SHP77 (cell line): ENCODE measurements at places on chromosomes 2 and 18.

- DNase-seq = no peak
Observed at GRCh38 chr2:120528051-120528692, 182.2 kb downstream of the INHBB start.

DNA sequence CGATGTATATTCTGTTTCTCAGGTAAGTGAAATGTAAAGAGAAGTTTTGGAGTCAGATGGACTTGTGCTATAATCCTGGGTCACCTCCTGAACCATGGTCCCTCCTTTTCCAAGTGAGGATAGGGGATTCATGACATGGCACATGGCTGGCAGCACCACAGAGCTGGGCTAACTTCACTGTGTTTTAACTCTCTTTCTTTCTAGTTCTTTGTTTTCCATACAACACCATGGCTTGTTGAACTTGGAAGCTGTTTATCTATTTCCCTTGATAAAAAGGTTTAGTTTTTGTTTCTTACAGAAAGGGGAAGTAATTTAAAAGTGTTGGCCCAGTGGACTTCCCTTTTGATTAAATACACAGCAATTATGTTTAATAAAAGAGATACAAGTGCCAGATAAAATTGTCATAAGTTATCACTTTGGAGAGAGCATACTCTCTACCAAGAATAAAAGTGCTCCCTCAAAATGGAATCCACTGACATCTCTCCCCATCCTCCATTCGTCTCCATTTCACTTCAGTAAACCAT, 90.4 kb downstream of the PLCL1 start:
- DNase-seq = no peak

- peak; percentile 13 for DNase-seq
Observed at GRCh38 chr2:86441882-86442641, 891 bp downstream of the KDM3A start.

- no peak for DNase-seq
Observed at GRCh38 chr2:37764739-37765138, 93.3 kb upstream of the CDC42EP3 start.

GRCh38 chr2:61016392-61017002, 1.0 kb upstream of the PEX13 start:
- no peak for DNase-seq

- no peak for DNase-seq
Observed at GRCh38 chr18:50011813-50012435, 183.0 kb downstream of the MYO5B start.

DNA sequence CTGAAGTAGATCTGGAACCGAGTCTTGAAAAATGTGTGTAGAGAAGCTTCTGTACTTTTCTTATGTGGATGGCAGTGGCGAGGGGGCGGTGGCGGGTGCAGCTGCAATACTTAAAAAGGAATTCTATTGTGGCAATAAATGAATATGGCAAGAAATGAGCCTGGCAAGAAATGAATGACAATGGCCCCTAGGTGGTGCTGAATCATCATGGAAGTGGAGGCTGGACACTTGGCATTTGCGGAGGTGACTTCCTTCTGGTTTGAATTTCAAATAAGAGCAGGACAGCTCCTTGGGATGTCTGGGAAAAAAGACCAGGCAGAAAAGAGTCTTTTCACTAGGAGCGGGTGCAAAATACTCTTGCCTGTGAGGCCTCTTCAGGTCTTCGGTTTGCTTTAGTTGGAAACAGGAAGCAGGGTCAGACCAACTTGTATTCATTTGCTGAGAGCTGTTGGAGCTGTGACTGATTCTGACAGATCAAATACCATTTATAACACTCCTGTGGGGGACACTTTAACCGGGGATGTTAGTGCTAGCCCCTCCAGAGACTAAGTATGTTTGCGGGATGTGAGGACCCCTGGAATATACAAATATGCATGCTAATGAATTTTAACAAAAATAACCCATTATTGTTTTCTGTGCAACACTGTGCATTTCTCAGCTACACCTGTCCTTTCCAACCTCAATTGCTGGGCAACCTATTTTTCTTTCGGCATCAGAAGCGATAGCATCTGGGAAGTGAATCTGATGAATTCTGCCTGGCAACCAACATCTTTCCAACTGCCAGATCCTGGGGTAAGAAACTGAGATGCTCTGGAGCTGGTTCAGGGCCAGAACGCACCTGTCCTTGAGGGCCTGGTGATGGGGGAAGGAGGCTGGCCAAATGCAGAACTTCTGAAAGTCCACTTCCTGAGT, 35.4 kb downstream of the FASTKD2 start:
- DNase-seq = peak; percentile 59

DNA sequence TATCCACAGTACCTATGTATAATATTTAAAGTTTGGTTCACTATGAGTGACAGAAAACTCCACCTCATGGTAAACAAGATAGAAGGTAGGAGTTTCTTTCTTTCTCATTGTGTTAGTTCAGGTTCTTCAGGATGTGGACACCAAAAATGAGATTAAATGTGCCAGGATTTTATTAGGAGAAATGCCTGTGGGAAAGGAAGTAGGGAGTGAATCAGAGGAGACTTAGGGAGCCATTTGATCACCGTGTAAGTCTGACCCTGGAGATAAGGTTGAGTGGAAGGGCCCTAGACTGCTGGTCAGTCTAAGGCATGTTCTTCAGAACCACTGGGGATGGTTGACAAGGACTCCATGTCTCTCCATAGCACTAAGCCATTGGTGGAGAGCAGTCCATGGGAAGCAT, 8.1 kb downstream of the AOX1 start:
- DNase-seq = no peak

- no peak for DNase-seq
Observed at GRCh38 chr2:181742922-181743722, 62.8 kb upstream of the NEUROD1 start.

GRCh38 chr18:24271381-24272228, 126.0 kb downstream of the OSBPL1A start:
- DNase-seq = peak; percentile 24

DNA sequence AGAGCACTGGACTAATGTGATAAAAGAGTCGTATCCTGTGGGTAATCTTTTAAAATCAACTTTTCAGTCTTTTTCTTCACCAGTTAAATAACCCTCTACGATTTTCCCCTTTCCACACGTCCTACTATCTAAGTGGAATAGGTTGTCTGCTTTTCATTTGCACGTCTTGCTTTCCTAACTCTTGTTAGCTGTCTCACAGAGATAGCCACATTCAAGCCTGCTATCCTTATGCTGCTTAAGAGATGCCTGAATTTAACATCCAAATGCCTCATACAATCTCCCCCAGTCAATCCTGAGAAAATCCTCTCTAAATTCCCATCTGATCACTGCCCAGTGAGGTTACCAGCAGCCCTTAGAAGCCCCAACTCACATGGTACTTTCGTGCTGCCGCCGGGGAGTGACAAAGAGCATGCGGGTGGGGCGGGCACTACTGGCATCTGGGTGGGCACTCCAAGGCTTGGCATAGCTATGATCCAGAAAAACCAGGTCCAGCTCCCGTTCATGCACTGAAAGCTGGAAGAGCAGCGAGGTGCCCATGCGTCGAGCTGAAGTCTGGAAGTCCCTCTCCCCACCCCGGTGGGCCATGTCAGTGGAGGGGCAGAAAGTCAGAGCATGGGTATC, 1.5 kb downstream of the KANSL3 start:
- DNase-seq = no peak

DNA sequence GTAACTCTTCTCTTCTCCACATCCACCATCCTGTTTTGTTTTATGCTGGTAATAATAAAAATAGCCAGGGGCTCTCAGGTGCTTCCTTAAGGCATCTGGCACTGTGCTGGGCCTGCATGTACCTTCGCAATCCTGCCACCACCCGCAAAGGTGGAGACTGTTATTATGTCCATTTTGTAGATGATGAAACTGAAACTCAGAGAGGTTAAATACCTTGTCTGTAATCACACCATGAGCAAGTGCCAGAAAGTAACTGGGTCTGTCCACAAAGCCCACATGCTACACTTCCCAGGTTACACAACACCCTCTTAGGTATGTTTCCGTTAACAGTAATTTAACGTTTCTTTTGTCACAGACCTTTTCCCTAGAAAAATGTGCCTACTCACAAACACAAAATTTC, 27.0 kb downstream of the NRP2 start:
- no peak for DNase-seq

- no peak for DNase-seq
Observed at GRCh38 chr2:120738117-120738516, 2.4 kb downstream of the GLI2 start.

- no peak for DNase-seq
Observed at GRCh38 chr18:56168049-56168781, 470.2 kb downstream of the TXNL1 start.

GRCh38 chr18:5964108-5964507, 68.8 kb upstream of the TMEM200C start:
- DNase-seq = no peak

GRCh38 chr2:205901491-205901890, 184.5 kb downstream of the INO80D start:
- no peak for DNase-seq

DNA sequence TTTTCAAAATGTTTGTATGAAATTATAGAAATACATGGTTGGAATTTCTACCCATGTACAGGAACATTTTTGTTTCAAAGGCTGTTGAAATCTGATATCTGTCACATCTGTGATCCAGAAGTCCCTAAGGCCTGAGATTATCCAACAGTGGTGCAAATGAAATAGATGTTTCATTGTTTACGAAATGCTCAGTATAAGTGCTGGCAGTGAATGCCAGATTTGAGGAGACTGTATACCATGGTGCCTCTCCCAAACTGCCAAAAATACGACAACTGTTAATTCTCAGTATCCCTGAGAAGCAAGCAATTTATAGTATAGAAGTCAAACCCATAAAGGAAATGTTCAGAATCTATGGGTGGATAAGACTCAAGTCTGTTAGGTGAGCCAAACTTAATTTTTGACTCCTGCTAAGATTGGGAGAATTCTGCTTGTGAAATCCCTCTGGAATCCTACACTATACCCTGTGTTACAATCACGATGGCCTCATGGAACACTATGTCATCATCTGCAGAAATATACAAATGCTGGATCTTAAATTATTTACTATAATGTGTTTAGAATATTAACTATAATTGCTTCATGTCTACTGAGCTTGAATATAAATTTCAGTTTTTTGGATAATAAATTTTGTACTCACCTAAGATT, 71.2 kb upstream of the DOCK10 start:
- DNase-seq = no peak

DNA sequence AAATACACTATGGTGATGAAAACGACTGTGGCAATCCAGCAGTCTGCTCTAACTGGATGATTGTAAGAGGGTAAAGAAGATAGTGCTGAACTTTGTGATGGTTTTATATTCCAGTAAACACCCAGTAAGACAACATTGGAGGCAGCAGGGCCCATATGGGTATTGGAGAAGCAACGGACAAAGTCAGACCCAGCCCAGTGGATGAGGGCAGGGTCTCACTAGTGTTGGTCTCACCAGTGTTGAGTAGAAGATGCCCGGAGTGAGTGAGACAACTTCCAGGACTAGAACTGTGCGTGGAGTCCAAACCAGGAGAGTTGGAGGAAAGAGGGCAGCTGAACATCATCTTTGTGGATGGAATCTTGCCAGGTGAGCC, 71.9 kb upstream of the CELF4 start:
- DNase-seq = no peak

- DNase-seq = no peak
Observed at GRCh38 chr2:68708629-68709028, 26.0 kb upstream of the ARHGAP25 start.
